Subcutaneous adipose tissue (tissue), 4 donors: ENCODE measurements at places on chromosomes 6 and 20. TPM values are rescaled to one million over a fixed set of nuclear protein-coding genes. Genes with fewer than 3 reads are reported as not detected.

TRIM15 gene
- total RNA-seq: not detected

KIF13A gene
- total RNA-seq: 56.8 TPM

COL19A1 gene
- not detected for total RNA-seq

MAP3K5 gene
- total RNA-seq: 44.0 TPM

C6orf163 gene
- 10.4 TPM for total RNA-seq

LHFPL5 gene
- not detected for total RNA-seq

PACSIN1 gene
- total RNA-seq: not detected

MOG gene
- total RNA-seq: not detected

GHRH gene
- not detected for total RNA-seq

MEP1A gene
- not detected for total RNA-seq

PPIL6 gene
- 8.8 TPM for total RNA-seq

ELOVL4 gene
- 1.0 TPM for total RNA-seq

NR2E1 gene
- not detected for total RNA-seq

TULP1 gene
- not detected for total RNA-seq

MYB gene
- not detected for total RNA-seq

SOX18 gene
- 1.2 TPM for total RNA-seq

GNAS-AS1 gene
- total RNA-seq: not detected

NCOA3 gene
- total RNA-seq: 74.7 TPM

OSTM1 gene
- 101 TPM for total RNA-seq

HLA-DPA1 gene
- total RNA-seq: 106 TPM

REV3L gene
- total RNA-seq: 95.8 TPM

RGS17 gene
- total RNA-seq: 6.2 TPM

TSPO2 gene
- total RNA-seq: not detected

ANKEF1 gene
- 5.1 TPM for total RNA-seq

FILIP1 gene
- 3.4 TPM for total RNA-seq

TAAR5 gene
- not detected for total RNA-seq

PXMP4 gene
- total RNA-seq: 4.8 TPM

TOX2 gene
- total RNA-seq: 8.1 TPM

HLA-DRB1 gene
- total RNA-seq: 86.9 TPM

VNN1 gene
- total RNA-seq: 41.6 TPM

MATN4 gene
- total RNA-seq: 0.34 TPM

SALL4 gene
- total RNA-seq: 0.33 TPM

ARFGEF3 gene
- total RNA-seq: 6.2 TPM

RAD21L1 gene
- not detected for total RNA-seq

MAP1LC3A gene
- 71.6 TPM for total RNA-seq

GRIK2 gene
- total RNA-seq: 0.19 TPM

WFDC10B gene
- not detected for total RNA-seq

FYN gene
- 267 TPM for total RNA-seq

TBX18 gene
- total RNA-seq: 34.4 TPM

EYA2 gene
- total RNA-seq: 2.2 TPM

LTA gene
- not detected for total RNA-seq

NHLRC1 gene
- total RNA-seq: 1.8 TPM

AK9 gene
- 7.0 TPM for total RNA-seq

MYLK2 gene
- not detected for total RNA-seq

DDX27 gene
- total RNA-seq: 28.8 TPM

SAMD5 gene
- 1.5 TPM for total RNA-seq

CAPN11 gene
- total RNA-seq: 0.68 TPM

DDX43 gene
- total RNA-seq: 0.98 TPM

PSORS1C2 gene
- total RNA-seq: not detected

DEFB124 gene
- not detected for total RNA-seq

TSBP1 gene
- total RNA-seq: not detected

SMAP1 gene
- 38.8 TPM for total RNA-seq
